Mucosa of gallbladder (tissue), 1 donor: ENCODE measurements at places on chromosomes 16 and 17. TPM values are rescaled to one million over a fixed set of nuclear protein-coding genes. Genes with fewer than 3 reads are reported as not detected.

- no peak for DNase-seq
Observed at GRCh38 chr16:12197812-12198211, 221.3 kb downstream of the SNX29 start.

DNA sequence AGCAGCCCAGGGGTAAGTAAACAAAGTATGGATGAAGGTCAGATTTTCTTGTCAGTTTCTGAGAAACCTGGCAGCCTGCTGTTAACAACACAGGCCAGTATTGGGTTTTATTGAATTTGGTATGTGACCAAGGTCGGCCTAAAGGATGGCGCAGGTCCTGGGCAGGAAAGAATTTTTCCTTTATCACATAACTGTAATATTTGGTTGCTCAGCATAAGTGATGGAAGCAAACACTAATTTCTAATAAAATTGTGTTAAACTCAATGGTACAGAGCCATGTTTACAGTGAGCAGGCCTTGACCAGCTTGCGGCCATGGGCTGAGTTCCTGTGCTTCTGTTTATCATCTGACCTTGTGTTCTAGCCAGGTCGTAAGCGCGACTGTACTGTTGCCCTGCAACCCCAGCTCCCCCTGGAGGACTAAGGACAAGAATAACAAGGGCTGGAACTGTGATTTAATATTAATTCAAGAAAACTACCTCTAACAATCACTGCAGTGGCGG is 10.5 kb downstream of the POLDIP2 start:
- peak; percentile 36 for DNase-seq

- DNase-seq, result peak; percentile 94
Observed at GRCh38 chr17:55285340-55286301, 20.9 kb downstream of the HLF start.

DNA sequence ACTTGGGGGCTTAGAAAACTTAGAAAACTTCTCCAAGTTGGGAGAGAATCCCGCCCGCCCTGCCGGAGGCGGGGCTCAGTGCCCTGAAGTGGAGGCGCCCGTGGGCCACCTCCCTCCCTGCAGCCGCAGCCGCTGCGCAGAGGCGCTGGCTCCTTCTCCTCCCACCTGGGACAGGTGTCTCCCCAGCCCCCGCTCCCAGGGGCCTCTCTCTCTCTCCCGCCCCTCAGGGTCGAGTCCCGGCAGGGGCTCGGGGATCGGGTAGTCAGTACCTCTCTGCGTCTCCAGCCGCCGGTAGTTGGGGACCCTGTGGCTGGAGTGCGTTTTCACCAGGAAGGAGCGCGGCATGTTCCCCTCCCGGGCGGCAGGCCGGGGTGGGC is 257 bp downstream of the SNAI3 start:
- DNase-seq, result no peak

GRCh38 chr17:39761861-39762496 is 24.2 kb downstream of the GRB7 start:
- no peak for DNase-seq

DNA sequence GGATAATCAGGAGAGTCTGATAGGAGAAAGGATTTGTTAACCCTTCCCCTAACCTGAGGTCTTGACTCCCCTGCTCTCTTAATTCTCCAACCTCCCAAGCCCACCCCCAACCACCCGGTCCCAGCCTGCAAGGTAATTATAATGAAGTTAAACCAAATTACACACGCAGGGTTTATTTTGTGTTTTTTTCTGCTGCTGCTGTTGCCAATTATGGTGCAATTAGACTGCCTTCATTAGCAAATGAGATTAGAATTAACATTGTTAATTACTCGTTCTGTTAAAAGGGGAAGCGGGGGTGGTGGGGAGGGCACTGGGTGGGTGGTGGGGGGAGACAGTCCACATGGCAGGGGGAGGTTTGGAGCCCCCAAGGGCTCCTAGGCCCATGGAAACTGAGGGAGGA is 128.9 kb downstream of the CCT6B start:
- DNase-seq, result no peak

- no peak for DNase-seq
Observed at GRCh38 chr16:65837464-65837863, 529.0 kb upstream of the CDH5 start.

DNA sequence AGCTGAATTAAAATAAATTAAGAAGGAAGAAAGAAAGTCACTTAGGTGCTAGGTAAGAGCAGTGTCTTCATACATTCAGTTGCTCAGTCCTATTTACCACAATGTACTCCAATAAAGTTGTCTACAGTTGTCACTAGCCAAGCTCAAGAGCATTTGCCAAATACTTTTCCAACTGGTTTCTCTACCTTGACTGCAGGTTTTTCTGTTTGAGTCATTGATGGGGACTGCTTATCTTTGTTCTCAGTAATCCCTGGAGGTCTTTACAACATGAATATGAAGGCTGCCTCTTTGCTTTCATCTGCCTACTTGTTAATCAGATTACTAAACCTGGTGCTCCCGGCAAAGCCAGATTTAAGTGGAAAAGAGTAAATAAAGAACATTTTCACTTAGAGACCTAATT is 64.6 kb upstream of the CLEC18B start:
- DNase-seq, result no peak

- no peak for DNase-seq
Observed at GRCh38 chr17:58520843-58521430, 6.5 kb upstream of the MTMR4 start.

DNA sequence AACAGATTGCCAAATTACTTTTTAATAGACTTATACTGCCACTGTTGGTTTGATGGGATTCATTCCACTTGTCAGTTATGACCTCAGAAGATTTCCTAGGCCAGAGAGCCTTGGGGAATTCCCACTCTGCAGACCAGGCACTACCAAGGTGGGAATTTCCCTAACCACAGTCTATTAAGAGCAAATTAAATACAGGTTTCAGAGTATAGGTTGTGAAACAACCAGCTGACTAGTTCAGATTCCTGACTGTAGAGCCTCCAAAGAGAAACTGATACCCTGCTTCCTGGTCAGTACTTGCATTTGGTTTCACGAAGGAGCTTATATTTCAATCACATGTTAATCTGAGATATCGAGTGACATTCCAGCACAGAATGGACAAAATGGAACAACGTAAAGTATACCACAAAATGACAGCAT is 186.5 kb downstream of the STX8 start:
- no peak for DNase-seq

DNA sequence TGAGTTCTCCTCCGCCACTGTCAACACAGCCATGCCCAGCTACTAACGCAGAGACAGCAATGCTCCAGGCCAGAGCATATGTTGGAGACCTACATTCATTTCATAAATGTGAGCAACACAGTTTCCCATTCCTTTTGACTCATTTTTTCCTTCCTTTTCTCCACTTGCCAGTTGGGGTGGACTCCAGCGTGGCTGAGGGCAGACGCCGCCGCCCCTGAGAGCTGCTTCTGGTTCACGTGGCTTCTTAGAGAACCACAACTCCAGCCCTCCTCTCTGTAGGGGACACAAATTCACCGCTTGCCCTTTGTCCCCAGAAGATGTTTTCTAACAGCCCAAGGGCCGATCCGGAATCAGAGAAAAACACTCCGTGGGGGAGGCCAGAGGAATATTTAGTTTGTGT is 45.8 kb upstream of the ZCCHC14 start:
- DNase-seq, result no peak

DNA sequence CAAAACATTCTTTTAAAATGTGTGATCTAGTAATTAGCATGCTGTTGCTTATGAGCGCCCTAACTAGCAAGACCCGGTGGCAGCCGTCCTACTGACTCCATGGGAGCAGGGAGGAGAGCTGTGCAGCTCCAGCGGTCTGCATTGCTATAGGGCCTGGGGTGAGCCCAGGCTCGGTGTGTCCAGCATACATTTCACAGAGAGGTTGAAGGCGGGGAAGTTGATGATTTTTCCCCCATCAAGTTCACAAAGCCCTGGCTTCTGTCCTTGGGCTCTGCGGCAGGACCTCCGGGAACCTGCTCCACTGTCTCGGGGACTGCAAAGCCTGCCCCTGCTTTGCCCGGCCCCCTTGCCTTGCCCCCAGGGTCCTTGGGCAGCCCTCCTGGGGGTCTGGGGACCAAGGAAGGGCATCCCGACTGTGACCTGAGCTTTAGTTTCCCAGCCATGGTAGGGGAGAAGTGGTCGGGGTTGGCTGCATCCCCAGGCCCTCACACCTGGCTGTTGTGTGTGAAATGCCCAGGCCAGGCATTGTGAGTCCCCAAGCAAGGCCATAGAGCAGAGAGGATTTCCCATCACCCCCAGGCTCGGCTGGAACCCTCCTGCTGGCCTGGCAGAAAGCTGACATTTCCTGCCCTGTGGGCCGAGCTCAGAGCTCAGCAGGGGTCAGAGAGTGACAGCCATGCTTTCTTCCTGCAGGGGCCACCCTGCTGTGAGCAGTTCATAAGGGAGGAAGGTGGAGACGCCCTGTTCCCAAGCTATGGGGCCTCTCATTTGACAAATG is 24.8 kb downstream of the KCNJ12 start:
- DNase-seq, result no peak

DNA sequence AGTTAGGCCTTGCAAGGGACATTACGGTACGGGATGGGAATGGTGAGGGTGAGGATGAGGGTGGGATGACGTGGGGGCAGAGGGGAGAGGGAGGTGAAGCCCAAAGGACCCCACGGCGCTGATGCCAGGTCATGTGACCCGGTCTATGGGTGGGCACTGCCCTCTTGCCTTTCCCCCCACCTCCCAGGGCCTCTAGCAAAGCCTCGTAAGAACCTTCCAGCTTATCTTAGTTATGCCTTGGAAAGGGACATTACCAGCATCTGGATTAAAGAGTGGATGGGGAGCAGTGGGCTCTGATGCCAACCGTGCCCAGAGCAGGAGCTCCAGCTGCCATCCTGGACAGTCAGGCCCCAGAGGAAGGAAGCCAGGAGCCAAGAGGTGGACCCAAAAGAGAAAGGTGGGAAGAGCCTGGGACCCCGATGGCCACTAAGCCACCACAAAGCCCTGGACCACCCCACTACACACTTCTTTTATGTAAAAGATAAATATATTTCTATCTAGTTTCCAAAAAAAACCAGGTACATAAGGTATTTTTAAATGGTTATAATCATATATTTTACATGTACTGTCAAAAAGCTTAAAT is 40.9 kb downstream of the TK2 start:
- no peak for DNase-seq

GRCh38 chr16:71863995-71864394 is 18.2 kb downstream of the ATXN1L start:
- DNase-seq, result no peak

DNA sequence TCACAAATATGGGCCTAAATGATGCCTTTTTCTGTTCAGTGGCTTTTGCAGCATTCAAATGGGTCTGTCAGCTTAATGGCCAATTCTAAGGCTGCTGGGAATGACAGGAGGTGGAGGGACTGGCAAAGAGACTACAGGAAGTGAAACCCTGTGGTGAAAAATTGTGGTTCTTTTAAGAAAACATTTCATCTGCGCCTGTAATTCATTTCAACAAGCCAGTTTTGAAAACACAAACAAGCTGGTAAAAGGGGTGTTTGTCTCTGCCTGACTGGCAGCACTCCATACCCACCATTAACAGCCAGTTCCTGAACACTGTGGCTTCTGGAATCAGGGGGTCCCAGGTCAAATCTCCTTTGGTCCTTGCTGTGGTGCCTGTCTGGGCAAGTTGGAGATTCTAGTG is 3.6 kb upstream of the KDM8 start:
- no peak for DNase-seq

DNA sequence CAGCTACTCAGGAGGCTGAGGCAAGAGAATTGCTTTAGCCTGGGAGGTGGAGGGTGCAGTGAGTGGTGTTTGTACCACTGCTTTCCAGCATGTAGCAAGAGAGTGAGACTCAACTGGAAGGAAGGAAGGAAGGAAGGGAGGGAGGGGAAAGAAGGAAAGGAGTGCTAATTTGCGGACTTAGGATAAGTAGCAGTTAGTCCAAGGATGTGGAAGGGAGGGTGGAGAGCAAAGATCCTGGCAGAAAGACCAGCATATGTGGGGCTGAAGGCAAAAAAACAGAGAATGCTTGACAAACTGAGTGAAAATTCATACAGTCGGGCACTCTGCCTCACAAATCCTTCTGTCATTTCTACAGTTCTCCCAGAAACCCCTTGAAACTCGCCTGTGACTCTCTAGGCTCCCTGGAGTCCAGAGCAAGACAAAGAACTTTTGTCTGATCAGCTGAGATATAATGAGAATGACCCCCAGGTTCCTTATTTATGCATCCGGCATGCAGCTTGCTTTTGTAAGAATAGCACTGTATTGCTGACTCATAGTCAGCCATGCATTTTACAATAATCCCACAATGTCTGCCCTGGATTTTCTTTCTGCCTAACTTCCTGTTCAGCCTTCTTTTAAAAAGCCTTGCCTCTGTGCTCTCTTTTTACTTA is 31.5 kb downstream of the CDK5RAP3 start:
- DNase-seq, result no peak

GRCh38 chr17:4327606-4328005 is 38.9 kb downstream of the UBE2G1 start:
- DNase-seq, result no peak

GRCh38 chr17:80749611-80750010 is 205.0 kb downstream of the RPTOR start:
- DNase-seq, result no peak

- DNase-seq, result no peak
Observed at GRCh38 chr17:50372222-50372757, 694 bp downstream of the MRPL27 start.

- peak; percentile 66 for DNase-seq
Observed at GRCh38 chr17:1229349-1229899, 40.8 kb upstream of the BHLHA9 start.

UNK gene
- total RNA-seq, result 26.6 TPM

CDRT4 gene
- total RNA-seq, result 6.0 TPM

CSF3 gene
- not detected for total RNA-seq

GINS2 gene
- 0.81 TPM for total RNA-seq

KRT31 gene
- not detected for total RNA-seq

SP6 gene
- total RNA-seq, result 0.14 TPM

SMIM36 gene
- not detected for total RNA-seq

KRT12 gene
- not detected for total RNA-seq

SLFN11 gene
- 12.3 TPM for total RNA-seq

ENDOV gene
- 26.2 TPM for total RNA-seq

TM4SF5 gene
- 56.9 TPM for total RNA-seq

CA5A gene
- total RNA-seq, result 0.14 TPM

PARD6A gene
- 10.4 TPM for total RNA-seq

MEIOB gene
- 0.17 TPM for total RNA-seq

KRTAP4-5 gene
- total RNA-seq, result not detected
